ENCODE measurements at places on chromosomes 5 and 9. TPM values are rescaled to one million over a fixed set of nuclear protein-coding genes. Genes with fewer than 3 reads are reported as not detected.

- H3K4me3 ChIP-seq: no peak overlapping the region
- DNase-seq: no peak
- H3K27me3 ChIP-seq: no peaks in the 10 kb centered on the region
- H3K36me3 ChIP-seq: no peaks in the 10 kb centered on the region
Measured at GRCh38 chr9:135212961-135213360, 125.5 kb downstream of the OLFM1 start.

DNA sequence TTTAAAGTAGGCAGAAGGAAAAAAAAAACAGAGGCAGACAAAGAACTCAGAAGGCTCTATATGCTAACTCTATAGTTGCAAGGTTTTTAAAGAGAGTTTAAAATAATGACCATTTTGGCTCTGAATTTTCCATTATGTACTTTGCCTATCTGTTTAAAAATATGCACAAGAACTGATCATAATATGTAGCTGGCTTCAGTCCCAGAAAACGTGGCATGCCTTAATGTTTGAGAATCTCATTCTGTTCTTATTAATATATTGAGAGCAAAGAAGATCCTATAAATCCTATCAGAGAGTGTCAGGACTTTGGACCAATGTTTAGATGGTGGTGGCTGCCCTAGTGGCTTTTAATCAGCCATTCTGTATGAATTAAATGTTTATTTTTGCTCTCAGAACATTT, 121.5 kb downstream of the JMY start:
- no peaks in the 10 kb centered on the region for H3K36me3 ChIP-seq
- H3K4me3 ChIP-seq: no peak overlapping the region
- DNase-seq: no peak
- H3K27ac ChIP-seq: no peak overlapping the region

Gene IL33
- not detected for total RNA-seq

Gene SWI5
- 29.0 TPM for total RNA-seq

Gene SMIM33
- not detected for total RNA-seq

GRCh38 chr9:126523611-126524111, 90.1 kb upstream of the LMX1B start:
- H3K27me3 ChIP-seq: no peaks in the 10 kb centered on the region
- no peak overlapping the region for H3K27ac ChIP-seq
- no peaks in the 10 kb centered on the region for H3K36me3 ChIP-seq
- DNase-seq: no peak

DNA sequence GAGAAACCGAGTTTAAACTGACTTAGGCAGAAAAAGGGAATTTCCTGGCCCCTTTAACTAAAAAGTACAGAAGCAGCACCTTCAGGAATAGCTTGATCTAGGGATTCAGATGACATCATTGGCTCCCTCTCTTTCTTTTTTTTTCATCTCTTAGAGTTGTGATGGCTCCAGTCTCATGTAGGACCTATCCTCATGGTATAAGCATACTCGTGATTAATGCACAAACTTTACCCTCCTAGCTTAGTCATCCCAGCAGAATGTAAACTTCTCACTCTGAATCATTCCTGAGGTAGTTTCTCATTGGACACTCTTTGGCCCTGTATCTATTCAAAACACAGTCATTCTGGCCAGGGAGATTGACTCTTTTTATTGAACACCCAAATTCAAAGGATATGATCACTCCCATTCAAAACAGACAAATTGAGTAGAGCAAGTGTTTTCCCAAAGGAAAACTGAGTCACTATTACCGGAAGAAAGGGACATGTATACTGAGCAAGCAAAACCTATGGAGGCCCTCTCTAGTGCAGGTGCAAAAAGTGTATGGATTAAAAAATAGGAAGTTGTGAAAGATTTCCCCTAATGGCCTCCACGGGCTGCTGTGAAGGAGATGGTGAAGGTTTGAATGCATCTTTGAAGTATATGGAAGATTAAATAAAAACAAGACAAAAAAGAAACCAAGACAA, 27.6 kb upstream of the SMIM23 start:
- H3K27me3 ChIP-seq: no peaks in the 10 kb centered on the region
- H3K36me3 ChIP-seq: no peaks in the 10 kb centered on the region
- no peak for DNase-seq
- H3K27ac ChIP-seq: no peak overlapping the region
- H3K4me1 ChIP-seq: no peaks in the 10 kb centered on the region

- H3K27ac ChIP-seq: no peak overlapping the region
- H3K27me3 ChIP-seq: no peaks in the 10 kb centered on the region
- H3K4me1 ChIP-seq: peaks cover 4% of the 10 kb centered on the region
- H3K36me3 ChIP-seq: no peaks in the 10 kb centered on the region
Measured at GRCh38 chr9:110738982-110739381, 70.4 kb downstream of the MUSK start.

GRCh38 chr5:116848954-116849581, 274.4 kb upstream of the SEMA6A start:
- no peaks in the 10 kb centered on the region for H3K36me3 ChIP-seq
- DNase-seq: no peak
- H3K27ac ChIP-seq: no peak overlapping the region
- H3K4me3 ChIP-seq: no peak overlapping the region
- H3K27me3 ChIP-seq: no peaks in the 10 kb centered on the region
- H3K4me1 ChIP-seq: no peaks in the 10 kb centered on the region

GRCh38 chr9:25813478-25813877, 135.2 kb upstream of the TUSC1 start:
- H3K36me3 ChIP-seq: no peaks in the 10 kb centered on the region
- no peak for DNase-seq
- no peak overlapping the region for H3K4me3 ChIP-seq
- no peaks in the 10 kb centered on the region for H3K27me3 ChIP-seq
- H3K27ac ChIP-seq: no peak overlapping the region

Gene CCDC187
- not detected for total RNA-seq

Gene PHYHD1
- total RNA-seq: 14.1 TPM

- no peak overlapping the region for H3K4me3 ChIP-seq
- no peak overlapping the region for H3K27ac ChIP-seq
- H3K4me1 ChIP-seq: no peaks in the 10 kb centered on the region
- no peak for DNase-seq
- no peaks in the 10 kb centered on the region for H3K27me3 ChIP-seq
- H3K36me3 ChIP-seq: no peaks in the 10 kb centered on the region
Measured at GRCh38 chr5:122906768-122907167, 61.4 kb downstream of the SNX24 start.

DNA sequence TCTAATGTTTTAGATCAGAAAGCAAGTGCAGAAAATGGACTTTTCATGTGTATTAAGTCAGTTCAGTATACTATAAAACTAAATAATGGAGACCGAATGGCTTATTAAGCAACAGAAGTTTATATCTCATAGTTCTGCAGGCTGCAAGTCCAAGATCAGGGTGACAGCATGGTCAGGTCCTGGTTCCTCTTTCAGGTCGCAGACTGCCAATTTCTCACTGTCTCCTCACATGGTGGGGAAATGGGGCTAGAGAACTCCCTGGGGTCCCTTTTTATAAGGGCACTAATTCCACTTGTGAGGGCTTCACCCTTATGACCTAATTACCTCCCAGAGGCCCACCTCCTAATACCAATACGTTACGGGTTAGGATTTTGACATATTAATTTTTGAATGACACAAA, 48.7 kb downstream of the RICTOR start:
- H3K4me3 ChIP-seq: no peak overlapping the region
- no peaks in the 10 kb centered on the region for H3K27me3 ChIP-seq
- no peak for DNase-seq
- peaks cover 6% of the 10 kb centered on the region for H3K36me3 ChIP-seq
- H3K4me1 ChIP-seq: peaks cover 13% of the 10 kb centered on the region
- H3K27ac ChIP-seq: no peak overlapping the region

DNA sequence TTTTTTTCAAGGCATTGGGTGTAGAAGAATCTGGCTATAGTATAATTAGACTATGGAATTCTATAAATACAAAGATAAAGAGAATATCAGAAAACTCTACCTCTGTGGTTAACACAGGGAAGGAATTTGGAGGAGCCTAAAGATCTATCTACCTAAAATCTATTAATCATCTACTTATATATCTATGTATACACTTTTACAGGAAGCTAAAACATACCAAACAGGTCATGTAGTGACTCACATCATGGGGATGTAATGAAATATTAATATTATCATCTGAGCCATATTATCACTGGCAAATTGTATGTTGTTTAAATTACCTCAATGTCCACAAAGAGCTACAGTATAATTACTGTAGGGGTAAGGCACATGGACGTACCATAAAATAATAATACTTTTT, 1748.2 kb downstream of the EFNA5 start:
- H3K4me1 ChIP-seq: no peaks in the 10 kb centered on the region
- H3K4me3 ChIP-seq: no peak overlapping the region
- no peaks in the 10 kb centered on the region for H3K27me3 ChIP-seq
- no peak overlapping the region for H3K27ac ChIP-seq
- H3K36me3 ChIP-seq: no peaks in the 10 kb centered on the region

DNA sequence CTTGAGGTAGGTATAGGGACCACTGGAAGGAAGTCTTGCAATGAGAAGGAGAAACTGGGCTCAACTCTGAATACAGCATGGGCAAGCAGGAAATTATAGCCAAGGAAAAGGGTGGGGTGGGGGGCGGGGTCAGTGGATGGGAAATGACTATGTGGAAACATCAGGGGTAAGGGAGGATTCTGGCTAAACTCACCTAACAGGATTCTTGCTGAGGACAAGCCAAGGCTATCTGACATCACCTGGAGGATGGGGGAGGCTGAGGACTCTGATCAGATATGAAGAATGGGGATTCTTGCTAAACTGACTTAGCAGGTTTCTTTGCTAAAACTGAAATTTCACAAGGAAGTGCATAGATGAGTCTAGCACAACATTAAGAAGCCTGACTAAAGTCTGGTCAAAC, 40.8 kb downstream of the CTSL start:
- H3K36me3 ChIP-seq: no peaks in the 10 kb centered on the region
- no peak overlapping the region for H3K4me3 ChIP-seq
- no peak for DNase-seq
- peaks cover 4% of the 10 kb centered on the region for H3K4me1 ChIP-seq
